ENCODE measurements at places on chromosomes 13 and 19. TPM values are rescaled to one million over a fixed set of nuclear protein-coding genes. Genes with fewer than 3 reads are reported as not detected.

The MTUS2 gene
- under 0.01 TPM for total RNA-seq

The MAMSTR gene
- 0.34 TPM for total RNA-seq

The DNAAF3 gene
- 3.1 TPM for total RNA-seq

The ATP4B gene
- total RNA-seq, result not detected

The HRC gene
- not detected for total RNA-seq

The PRTN3 gene
- total RNA-seq, result not detected

The RGL3 gene
- not detected for total RNA-seq

The ONECUT3 gene
- not detected for total RNA-seq

The C19orf73 gene
- 2.6 TPM for total RNA-seq

The CEACAM3 gene
- total RNA-seq, result not detected

The GRK1 gene
- total RNA-seq, result not detected

The CYP2B6 gene
- total RNA-seq, result not detected

The KL gene
- total RNA-seq, result not detected

The USHBP1 gene
- total RNA-seq, result not detected

The PSG5 gene
- 5.1 TPM for total RNA-seq

The ZNF177 gene
- total RNA-seq, result 0.69 TPM

The CABP5 gene
- not detected for total RNA-seq

The MEF2B gene
- total RNA-seq, result not detected

The DLL3 gene
- 3.6 TPM for total RNA-seq

The ZNF541 gene
- total RNA-seq, result not detected

The SERP2 gene
- 1.9 TPM for total RNA-seq

The PLPPR3 gene
- 0.11 TPM for total RNA-seq
